ENCODE measurements at places on chromosomes 7 and 10.

DNA sequence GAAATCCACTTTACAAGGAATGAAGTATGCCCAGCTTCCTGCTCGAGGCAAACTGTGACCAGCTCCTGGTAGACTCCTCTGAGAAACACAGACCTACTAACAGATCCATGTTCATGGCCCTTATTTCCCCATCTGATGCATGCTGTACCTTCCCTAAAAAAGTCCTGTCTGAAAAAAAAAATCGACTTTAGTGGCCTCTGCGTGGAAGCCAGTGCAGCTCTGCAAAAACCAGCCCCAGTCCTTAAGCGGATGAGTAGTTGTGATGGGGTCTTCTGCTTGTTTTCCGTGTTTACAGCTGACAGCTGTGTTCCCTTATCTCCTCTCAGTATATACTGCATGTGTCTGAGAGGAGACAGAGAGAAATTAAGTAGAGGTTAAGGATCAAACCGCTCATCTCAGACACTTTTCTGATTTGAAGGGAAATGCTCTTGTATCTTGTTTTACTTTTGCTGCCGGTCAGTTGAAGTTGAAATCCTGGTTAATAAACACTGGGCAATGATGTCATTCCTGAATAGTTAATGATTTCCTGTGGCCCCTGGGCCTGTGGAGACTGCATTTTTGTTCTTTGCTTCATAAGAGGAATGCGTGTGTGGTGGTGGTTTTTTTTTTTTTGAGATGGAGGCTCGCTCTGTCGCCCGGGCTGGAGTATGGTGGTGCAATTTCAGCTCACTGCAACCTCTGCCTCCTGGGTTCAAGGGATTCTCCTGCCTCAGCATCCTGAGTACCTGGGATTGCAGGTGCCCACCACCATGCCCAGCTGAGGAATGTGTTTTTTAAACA is 67.6 kb downstream of the DOCK1 start:
- DNase-seq, result no peak

DNA sequence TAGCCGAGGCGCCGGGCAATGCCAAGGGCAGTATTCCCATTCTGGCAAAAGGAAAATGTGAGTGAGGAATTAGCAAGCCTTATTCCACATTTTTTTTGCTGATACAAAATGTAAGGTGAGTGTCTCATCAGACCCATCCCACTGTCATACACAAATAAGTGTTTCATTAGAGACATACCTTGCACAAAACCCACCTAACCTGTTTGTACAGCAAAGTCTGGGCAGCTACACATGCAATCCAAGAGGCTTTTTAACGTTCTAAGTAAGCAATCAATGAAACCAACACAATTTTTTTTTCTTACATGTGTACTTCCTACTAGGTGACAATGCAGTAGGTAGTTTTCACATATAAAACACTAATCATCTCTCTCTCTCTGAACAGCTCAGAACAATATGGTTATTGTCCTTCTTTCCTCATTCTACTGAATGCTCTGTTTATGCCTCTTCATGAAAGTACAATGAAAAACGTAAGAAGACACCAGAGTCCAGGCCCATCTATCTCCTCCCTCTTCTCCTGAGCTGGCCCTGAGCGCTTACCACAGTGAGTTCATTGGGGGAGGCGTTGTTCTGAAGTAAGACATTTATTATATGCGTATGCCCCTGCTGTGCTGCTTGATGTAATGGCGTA is 217.2 kb downstream of the ANK3 start:
- no peak for DNase-seq

DNA sequence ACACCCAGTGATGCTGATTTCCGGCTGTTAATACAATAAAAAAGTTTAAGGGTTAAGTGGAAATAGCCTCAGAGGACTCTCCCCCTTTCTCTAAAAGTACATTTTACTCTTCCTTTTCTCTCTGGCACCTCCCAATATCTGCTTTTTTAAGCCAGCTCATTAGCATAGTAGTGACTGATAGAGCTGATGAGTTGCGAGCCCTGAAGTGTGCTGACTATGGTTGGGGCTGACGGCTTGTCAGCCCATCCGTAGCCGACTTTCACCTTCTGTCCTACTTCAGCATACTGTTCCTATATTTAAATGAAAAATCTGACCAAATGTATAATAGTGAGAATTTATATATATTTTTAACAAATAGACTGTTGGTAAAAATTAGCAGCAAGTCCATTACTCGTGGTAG is 80.0 kb downstream of the SHH start:
- DNase-seq, result no peak

DNA sequence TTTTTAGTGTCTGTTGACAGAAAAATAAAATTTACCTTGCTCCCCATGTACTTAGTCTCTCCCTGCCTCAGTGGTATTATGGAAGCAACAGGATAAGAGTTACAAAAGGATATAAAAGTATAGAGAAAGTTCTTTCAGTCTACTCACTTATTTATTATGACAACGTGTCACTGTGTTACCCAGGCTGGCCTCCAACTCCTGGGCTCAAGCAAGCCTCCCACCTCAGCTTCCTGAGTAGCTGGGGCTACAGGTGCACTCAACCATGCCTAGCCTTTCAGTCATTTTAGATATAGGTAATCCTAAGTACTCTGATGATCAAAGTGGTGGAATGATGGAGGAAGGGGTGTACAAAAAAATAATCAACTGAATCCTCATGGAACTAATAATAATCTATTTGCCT is 215.2 kb upstream of the MKLN1 start:
- DNase-seq, result no peak

- DNase-seq, result no peak
These were observed 20.1 kb downstream of the GLCCI1 start for GRCh38 chr7:7988706-7989105.

DNA sequence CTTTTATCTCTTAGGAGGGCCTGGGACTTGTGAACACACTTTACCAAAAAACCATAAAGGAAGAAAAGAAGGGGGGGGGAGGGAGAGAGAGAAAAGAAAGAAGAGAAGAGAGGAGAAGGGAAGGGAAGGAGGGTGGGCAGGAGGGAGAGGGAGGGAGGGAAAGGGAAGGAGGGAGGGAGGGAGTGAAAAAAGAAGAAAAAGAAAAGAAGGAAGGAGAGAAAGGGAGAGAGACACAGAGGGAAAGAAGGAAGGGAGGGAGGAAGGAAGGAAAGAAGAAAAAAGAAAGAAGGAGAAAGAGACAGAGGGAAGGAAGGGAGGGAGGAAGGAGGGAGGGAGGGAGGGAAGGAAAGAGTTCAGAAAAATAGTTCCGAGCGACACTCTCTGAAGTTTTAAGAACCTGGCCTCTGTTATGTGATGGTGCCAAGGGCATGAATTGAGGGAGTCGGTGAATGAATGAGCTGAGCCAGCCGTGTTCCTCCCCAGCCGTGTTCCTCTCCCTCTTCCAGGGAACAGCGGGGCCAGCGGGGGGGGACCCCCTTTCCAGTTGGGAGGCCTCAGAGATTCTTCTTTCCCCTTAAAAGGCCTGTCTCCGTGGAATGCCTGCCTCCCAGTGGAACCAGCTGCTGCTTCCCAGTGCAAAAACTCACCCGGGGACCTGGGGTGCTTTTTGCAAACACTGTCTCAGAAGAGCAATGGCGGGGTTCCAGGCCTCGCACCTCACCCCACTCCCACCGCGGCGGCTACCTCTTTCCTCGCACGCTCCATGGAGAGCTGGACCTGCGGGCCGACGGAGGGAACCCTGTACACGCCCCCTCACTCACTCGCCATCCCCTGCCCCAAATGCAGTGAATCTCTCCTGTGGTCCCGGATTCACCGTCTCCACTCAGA is 84.1 kb downstream of the FOXL3 start:
- DNase-seq, result no peak

DNA sequence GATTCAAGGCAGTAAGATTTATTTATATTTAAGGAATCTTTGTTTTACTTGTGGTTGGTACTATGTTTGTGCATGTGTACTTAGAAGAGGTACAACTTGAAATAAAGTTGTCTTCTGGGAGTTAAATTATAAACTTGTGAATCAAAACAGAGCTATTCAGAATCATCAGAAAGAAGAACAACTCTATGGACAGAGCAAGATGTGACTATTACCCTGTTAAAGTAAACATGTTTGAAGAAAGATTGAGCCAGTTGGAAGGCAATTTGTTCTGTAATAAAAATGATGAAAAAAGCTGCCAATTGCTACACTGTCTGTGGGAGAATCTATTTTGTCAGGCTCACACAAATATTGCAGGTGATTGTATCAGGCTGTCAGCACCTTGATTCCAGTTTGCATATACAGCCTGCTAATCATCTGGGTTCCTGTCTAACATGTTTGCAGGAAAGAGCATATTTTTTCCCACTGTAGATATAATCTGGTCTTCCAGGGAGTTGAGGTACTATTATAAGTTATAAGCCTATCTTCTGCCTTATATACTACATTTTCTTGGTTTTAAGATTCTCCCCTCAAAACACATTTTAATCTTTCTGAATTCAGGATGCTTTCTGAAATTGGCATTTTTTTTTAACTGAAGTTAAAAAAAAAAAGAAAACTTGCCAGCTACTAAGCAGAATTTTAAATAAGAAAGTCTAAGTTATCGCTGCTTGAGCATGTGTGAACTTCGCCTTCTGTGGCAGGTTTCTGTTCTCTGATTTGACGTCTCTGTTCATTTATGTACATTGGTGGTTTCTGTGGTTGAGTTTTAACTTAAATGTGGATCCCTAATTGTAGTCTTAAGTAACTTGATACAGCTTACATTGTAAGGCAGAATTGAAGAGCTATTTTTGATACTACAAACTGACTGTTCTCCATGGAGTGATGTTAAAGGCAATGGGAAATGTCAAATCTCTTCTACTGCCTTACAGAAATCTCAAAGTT is 46.0 kb downstream of the ZNRF2 start:
- DNase-seq, result peak; percentile 52
